ENCODE measurements at places on chromosomes 3 and 15.

DNA sequence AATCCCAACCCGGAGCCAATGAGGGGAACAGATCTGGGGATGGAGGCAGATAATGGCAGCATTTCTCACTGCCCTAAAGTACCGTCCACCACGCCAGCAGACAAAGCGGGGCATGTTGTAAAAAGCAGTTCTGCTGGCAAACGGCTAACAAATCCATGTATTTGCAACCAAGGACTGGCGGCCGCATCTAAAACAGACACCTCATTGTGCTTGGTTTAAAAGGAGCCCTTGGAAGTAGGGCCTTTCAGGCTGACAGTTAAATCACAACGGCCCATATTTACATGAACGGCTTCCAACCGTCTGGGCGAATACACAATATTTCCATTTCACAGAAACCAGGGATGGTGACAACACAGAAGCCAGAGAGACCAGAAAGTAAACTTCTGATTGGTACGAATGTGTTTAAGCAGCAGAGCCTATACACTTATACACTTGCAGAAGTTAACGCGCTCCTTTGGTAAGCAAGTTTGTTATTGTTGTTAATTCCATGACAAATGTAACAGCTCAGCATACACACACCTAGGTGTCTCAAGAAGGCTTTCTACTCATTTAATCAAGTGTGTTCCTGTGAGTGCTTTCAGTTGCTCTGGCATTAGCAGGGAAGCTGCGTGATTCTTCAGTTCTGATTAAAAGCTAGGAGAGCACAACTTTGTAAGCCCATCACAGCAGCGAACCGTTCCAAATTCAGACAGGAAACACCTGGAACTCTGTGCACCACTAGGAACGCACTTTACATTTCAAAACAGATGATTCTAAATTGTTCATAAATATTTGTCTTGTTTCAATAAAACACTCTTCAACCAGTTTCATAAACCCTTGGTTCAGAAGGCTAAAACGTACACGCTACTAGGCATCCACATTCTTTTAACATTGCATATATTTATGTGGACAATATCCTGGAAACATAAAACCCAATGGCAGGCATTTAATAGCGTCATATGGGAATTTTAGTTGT lies 112.9 kb downstream of the PDZRN3 start:
- no peak for DNase-seq

GRCh38 chr3:127655641-127656040 lies 17.1 kb upstream of the ABTB1 start:
- no peak for DNase-seq

DNA sequence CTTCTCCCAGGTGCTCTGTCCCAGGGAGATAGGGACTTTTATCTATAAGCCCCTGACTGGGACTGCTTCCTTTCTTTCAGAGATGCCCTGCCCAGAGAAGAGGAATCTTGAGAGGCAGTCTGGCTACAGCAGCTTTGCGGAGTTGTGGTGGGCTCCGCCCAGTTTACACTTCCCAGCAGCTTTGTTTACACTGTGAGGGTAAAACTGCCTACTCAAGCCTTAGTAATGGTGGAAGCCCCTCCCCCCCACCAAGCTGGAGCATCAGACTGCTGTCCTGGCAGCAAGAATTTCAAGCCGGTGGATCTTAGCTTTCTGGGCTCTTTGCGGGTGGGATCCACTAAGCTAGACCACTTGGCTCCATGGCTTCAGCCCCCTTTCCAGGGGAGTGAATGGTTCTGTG lies 253.8 kb upstream of the ARL6 start:
- DNase-seq = no peak

- no peak for DNase-seq
Observed at GRCh38 chr15:89926158-89926557, 13.4 kb upstream of the ARPIN start.

- DNase-seq = no peak
Observed at GRCh38 chr3:186097317-186097662, 11.6 kb downstream of the ETV5 start.

- no peak for DNase-seq
Observed at GRCh38 chr15:68364660-68365035, 67.3 kb downstream of the ITGA11 start.

DNA sequence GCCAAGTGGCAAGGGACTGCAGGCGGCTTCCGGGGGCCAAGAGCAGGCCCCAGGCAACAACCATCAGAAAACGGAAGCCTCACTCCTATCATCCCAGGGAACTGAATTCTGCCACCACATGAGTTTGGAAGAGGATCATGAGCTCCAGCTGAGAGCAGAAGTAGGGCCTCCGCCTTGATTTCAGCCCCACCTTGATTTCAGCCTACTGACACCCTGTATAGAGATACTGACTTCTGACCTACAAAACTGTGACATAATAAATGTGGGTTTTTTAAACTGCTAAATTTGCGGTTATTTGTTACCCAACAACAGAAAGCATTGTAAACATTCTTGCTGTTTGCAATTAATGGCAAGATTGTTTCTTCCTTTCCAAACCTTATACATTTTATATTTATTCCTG lies 21.6 kb upstream of the RARRES1 start:
- DNase-seq = no peak

DNA sequence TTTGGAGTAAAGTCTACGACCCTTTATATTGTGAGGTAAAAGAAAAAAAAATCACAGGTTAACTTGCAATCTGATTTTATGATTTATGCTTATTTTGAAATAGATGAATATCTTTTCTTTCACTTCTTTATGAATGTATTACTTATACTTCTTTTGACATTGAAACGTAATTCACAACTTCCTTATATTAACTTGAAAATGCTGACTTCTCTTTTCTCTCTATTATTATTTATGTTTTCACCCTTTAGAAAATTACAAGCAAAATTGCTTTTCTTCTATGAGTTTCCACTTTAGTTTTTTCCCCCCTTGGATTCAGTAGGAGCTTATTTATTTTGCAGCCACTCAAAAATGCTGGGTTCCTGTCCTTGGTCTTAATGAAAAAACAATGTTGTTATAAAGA lies 25.4 kb downstream of the ACP3 start:
- DNase-seq = no peak

GRCh38 chr15:91318516-91318915 lies 218.5 kb downstream of the SV2B start:
- no peak for DNase-seq

DNA sequence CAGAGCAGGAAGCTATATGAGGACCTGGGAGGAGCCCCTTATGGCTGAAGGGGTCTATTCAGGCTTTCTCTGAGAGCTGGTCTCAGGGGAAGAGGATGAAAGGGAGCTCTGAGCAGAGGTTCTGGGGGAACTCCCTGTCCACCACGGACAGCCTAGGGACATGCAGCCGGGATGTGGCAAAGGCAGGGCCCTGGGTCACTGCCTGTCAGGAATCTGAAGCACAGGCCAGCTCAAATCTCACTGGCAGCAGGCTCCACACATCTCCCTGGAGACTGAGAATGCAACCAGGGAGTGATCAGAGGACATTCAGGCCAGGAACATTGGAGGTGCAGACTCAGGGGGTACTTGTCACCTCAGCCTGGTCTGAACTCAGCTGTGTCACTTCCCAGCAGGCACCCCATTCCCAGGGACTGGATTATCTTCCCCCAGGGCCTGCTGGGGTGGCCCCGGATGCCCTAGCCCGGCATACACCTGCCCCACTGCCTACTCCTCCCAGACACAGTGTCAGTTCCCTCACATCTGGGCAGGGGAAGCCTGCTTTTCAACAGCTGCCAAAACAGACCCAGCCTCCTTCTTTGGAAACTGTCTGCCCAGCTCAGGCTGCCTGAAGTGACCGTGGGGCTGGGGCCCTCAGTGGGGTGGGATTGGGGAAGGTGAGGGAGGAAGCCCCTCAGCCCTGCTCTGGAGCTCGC lies 18.3 kb upstream of the SEMA3F start:
- no peak for DNase-seq

GRCh38 chr3:188486952-188487351 lies 333.0 kb downstream of the LPP start:
- DNase-seq = no peak

Measured in HTR-8/SVneo (cell line).